ENCODE measurements at places on chromosomes 1 and 21.

DNA sequence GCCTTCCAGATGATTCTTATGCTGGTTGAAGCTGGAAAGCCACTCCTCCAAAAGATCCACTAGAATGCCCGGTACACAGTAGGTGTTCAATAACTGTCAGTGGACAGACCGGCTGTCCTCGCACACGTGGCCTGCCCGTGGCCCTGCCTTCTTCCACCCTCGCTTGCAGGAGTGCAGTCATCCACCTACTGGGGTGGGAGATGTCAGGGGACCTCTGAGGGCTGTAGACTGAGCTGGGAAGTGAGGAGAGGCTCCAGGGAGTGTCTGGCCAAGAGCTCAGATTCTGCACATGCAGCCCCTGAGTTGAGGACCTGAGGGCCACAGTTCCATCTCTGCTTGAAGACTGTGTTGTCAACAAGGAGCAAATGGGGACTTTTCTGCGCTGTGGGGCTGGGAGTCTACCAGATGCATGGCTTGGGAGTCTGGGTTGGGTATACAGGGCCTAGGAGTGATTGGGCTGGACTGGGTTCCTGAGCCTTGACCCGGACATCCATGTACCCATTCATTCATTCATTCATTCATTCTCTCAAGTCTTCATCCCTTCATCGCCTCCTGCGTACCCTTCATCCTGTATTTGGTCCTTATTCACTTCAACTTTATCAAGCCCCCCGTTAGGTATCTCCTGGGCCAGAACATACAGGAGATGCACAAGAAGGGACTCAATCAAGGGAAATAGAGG lies 4.2 kb upstream of the TNFRSF1B start:
- no peak for DNase-seq

DNA sequence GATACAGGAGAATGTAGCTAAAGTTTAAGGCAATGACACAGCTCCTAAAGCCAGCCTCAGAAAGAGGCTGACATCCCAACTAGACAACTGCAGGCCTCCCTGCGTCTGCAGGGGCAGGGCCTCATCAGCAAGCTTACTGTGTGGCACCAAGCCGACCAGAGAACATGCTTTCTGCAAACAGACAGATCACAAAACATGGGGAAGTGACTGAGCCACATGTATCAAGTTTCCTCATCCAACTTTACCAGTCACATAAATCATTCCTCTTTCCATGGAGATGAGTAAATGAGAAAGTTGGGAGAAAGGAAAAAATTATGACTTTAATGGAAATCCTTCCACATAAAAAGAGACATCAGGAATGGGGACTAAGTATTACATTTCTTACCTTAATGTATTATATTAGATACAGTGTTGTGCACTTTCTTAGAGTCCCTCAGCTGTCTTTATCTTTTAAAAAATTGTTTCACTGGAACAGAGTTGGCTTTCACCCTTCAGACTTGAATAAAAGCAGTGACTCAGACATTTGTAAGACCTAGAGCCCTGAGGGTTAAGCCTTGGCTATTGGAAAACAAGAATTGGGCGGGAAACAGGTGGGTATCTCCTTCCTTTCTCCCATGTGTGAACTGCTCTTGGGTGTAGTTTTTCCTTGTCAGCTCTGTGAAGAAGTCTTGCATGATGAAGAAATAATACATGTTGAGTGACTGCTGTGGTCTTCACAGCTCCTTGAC lies 305.7 kb upstream of the SNX7 start:
- DNase-seq = no peak

GRCh38 chr1:99784809-99785255 lies 18.4 kb upstream of the FRRS1 start:
- no peak for DNase-seq

DNA sequence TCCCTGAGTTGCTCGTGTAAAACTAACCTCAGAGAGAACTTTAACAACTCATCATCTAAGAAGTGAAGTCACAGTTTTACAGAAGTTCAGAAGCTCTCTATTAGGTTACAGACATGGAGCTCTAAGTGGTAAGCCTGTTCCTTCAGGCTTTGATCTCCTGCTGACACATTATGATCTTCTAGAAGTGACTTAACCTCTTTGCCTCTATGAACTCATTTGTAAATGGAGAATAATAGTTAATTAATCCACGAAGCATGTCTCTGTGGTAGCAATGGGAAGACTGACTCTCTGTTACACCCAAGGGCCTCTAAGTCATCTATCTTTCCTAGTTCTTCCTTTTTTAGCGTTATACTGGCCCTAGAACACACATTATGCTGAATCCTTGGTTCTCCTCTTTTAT lies 157.9 kb upstream of the NRIP1 start:
- no peak for DNase-seq

GRCh38 chr1:81340239-81340638 lies 460.5 kb upstream of the ADGRL2 start:
- no peak for DNase-seq

GRCh38 chr1:164477343-164477742 lies 81.6 kb upstream of the PBX1 start:
- DNase-seq = no peak

GRCh38 chr1:208194944-208195343 lies 49.2 kb downstream of the PLXNA2 start:
- DNase-seq = no peak

DNA sequence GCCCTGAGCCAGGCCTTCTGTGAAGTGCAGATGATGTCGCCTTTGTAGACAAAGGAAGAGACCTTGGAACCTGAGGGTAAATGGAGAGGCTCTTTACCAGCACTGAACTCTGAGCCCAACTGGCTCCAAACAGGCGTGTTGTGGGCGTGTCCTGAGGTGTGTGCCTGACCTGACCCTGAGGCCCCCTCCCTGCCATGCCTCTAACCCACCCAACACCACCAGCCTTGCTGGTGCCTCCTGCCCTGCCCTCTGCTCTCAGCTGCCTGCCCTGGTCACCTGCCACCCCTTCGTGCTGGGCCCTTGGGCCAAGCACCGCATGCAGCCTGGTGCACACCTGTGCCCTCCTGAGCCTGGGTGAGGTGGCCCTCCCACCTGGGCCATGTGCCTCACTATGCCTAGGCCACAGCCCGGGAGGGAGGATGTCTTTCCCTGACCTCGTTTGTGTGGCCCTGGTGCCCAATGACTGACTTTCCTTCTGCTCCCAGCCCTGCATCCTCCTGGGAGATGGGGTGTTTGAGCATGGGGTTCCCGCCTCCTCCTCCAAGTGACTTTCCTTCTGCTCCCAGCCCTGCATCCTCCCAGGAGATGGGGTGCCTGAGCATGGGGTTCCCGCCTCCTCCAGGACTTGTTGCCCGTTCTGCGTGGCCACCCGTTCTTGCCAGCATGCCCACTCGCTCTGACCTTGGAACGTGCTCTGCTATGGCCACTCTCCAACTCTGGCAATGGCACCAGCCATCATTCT lies 157.0 kb downstream of the PCBP3 start:
- DNase-seq = no peak

DNA sequence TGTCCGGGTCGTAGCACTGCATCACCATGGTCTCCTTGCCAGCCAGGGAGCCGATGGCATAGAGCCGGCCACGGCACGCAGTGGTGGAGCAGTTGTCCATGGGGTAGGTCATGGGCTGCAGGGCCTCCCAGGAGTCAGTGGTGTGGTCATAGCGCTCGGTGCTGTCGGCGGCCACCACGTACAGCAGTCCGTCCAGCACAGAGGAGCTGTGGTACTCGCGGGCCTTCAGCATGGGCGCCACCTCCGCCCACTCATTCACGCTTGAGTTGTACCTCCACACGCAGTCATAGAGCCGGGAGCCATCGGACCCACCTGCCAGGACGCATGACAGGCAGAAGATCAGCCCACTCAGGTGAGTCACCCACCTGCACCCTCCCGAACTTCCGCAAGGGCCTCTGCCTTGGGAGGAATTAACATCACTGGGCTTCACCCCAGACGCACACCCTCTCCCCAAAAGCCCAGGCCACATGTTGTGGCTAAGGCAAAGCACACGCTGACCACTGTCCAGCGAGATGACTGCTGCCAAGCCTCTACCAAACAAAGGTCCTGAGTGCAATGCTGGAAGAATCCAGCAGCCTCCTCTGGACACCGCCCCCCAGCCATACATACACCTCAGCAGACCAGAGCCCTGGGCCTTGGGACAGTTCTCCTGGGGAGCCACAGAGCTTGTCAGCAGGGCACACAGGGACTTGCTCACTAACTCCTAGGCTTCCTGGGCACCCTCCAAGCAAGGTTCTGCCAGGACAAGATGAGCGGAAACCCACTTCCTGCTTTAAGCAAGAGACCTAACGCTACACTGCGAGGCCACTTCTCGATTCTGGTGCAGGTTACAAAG lies 3.3 kb downstream of the KLHL21 start:
- peak; percentile 74 for DNase-seq

GRCh38 chr1:160401487-160401805 lies 1.1 kb downstream of the VANGL2 start:
- no peak for DNase-seq

GRCh38 chr21:31265366-31266013 lies 78.6 kb downstream of the TIAM1 start:
- DNase-seq = no peak

- no peak for DNase-seq
Measured at GRCh38 chr1:246003442-246003730, 503.7 kb downstream of the SMYD3 start.

DNA sequence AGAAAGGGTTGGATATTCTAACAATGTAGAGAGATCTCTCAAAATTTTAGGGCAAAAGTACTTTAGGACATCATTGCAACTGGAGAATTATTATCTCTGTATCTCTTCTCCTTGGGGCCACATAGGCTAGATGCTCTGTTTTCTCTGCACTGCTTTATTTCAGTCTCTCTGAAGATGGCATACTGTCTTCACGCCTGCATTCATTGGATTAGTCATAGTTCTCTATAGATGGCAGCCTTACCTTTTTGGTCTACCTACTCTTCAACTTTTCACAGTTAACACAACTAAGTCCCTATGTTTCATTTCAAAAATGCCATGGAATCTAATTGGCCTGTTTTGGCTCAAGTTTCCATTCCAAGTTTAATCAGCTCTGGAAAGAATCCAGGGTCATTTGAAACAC lies 1623.3 kb upstream of the B3GALT2 start:
- no peak for DNase-seq

GRCh38 chr1:247352175-247352574 lies 20.5 kb upstream of the ZNF496 start:
- DNase-seq = no peak

DNA sequence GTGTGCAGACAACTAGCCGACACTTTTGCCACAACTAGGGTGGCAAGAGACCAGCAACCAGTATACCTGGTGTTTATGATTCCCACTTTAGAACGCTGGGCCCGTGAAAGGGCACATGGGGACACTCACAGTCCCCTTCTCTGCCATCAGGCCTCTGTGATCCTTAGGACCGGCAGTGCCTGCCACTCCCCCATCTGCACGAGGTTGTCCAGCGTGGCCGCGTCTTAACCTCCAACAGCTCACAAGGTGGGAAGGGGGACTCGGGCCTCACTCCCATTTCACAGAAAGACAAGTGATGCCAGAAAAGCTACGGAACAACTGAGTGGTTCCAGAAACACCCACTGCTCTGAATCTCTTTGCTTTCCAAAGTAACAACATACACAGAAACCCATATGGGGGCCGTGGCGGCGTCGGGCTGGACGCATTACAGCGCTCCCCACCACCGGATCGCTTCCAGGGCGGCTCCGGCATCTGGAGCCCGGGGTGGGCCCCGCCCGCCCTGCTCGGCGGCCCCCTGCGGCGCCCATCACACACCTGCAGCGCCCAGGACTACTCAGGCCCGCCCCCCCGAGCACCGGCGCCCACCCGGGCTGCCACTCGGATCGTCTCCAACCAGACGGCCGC lies 1.0 kb downstream of the ZNF496 start:
- no peak for DNase-seq

- no peak for DNase-seq
Measured at GRCh38 chr1:52192436-52192835, 50.5 kb downstream of the ZFYVE9 start.

DNA sequence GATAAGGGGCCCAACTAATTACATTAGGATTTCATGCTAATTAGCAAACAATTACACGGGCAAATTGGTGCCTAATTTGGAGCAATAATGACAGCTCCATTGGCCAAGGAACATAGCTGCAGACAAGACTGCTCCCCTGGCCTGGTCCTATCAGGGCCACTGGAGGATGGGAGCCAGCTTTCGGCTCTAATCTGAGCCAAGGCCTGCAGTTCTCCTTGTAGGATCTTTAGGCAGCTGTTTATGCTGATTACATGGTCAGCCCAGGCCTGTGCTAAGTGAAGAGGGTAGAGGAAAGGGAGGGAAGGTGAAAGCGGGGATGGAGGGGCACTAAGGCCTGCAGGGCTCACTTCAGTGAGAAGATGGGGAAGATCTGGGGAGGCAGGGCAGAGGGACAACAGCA lies 12.4 kb upstream of the ADGRB2 start:
- no peak for DNase-seq

- no peak for DNase-seq
Measured at GRCh38 chr1:114388432-114389003, 122.5 kb downstream of the TRIM33 start.

GRCh38 chr1:59100708-59101374 lies 196.1 kb upstream of the FGGY start:
- DNase-seq = no peak

GRCh38 chr1:2125350-2126211 lies 69.0 kb downstream of the FAAP20 start:
- DNase-seq = no peak

GRCh38 chr21:35227786-35228185 lies 178.7 kb upstream of the RUNX1 start:
- DNase-seq = no peak

DNA sequence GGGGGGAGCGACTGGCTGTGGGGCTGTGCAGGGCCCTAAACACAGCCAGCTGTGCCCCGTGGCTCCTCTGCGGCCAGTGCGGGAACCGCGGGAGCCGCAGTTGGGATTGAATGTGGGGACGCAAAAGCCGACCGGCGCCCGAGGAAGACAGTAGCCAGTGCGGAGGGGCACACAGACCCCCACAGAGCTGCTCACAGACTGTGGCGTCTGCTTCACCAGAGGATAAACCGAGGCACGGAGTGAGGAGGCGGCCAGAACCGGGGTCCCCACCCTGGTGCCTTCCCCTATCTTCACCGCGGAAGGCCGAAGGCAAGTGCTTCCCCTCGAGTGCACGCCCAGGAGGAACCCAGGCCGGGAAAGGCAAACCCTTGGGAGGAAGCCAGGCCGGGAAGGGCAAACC lies 8.7 kb upstream of the TMEM52 start:
- DNase-seq = no peak

DNA sequence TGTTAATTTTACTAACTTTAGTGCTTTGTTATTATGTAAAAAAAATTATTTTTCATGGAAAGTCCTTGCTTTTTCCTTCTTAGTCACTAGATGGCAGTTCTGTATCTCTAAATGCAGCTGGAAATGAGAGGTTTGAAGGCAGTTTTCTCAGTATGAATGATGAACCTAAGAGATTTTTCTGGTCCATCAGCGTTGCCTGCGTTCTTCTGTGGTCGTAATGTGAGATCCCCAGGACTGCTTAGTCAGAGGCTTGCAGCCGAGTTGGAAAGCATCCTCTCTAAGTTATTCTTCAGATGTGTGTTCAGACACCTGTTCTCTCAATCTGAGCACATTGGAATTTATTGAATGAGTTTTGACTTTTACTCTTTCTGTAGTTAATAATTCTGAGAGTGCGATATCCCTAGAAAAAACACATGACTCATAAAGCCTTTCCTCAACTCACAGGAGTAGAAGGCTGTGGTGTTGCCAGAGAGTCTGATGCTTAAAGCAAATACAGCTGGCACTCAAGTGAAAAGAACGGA lies 99.3 kb downstream of the FMN2 start:
- no peak for DNase-seq
